ENCODE measurements at places on chromosomes 7 and 10.

- DNase-seq: no peak
Observed at GRCh38 chr10:129593953-129594352, 126.9 kb downstream of the MGMT start.

- DNase-seq: no peak
Observed at GRCh38 chr10:83585686-83586085, 553.6 kb upstream of the GHITM start.

DNA sequence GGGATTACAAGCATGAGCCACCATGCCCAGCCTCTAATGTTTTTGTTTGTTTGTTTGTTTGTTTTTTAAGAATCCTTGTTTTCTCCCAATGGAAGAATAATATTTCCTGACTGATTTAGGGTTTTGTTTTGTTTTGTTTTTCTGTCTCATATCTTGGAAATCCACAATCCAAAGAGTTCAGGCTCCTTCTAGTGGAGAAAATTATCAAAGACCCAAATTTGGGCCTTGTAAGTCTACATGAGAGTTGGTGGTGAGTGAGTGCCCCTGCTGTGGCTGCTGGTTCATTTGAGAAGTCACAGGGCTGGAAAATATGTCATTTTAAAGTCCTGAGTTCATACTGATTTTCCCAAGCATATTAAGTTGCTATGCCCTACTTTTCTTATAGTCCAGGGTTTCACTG is 33.5 kb upstream of the KLHL7 start:
- DNase-seq: no peak

DNA sequence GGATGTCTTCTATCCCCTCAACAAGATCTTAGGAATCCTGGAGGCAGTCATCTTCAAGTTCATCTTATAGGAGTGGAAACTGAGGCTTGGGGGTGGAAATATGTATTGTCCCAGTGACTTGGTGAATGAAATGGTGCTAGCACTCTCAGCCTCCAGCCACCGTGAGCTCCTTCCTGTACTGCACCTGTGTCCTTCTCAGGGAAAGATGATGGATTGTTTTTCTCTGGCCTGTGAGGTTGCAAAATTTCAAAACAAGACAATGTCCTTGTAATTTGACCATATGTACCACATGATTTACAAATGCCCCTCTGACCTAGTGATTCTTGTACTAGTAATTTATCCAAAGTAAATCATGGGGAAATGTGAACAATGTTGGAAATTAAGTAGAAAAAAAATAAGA is 71.0 kb upstream of the CHCHD3 start:
- no peak for DNase-seq

GRCh38 chr7:127674361-127674760 is 22.4 kb downstream of the SND1 start:
- no peak for DNase-seq

DNA sequence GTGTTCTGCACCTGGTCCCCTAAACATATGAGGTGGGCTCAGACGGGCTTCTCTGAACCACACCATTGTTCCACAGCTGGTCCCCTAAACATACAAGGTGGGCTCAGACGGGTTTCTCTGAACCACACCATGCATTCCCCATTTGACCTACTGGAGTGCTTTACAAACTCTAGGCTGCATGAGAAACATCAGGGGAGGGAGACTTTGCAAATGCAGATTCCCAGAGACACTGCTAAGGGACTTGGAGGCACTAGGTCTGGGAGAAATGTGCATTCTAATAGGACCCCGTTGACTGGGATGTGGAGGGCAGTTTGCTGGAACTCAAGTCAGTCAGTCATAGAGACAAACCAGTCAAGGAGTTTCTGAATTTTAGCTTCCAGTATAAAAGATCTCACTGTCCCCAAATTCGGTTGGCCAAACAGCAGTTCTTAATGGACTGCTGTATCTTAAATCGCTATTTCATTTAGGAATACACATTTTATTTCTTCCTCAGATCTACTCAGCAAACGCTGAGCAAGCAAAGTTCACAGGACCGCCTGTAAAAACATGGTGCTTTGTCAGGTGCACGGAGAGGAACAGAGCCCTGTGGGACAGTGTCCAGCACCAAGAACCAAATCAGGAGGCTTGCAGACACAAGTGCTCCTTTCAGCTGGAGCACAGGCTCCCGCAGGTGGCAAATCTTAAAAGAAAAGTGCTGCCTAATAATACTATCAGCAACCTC is 198.8 kb downstream of the SFMBT2 start:
- no peak for DNase-seq

GRCh38 chr7:95577137-95577536 is 19.2 kb downstream of the PDK4 start:
- no peak for DNase-seq

- DNase-seq: no peak
Observed at GRCh38 chr7:100088621-100089457, at the start of gene COPS6. TSS of gene COPS6 (plus strand) at chr7:100088969. CDS start at chr7:100088991, 22 bp downstream.

DNA sequence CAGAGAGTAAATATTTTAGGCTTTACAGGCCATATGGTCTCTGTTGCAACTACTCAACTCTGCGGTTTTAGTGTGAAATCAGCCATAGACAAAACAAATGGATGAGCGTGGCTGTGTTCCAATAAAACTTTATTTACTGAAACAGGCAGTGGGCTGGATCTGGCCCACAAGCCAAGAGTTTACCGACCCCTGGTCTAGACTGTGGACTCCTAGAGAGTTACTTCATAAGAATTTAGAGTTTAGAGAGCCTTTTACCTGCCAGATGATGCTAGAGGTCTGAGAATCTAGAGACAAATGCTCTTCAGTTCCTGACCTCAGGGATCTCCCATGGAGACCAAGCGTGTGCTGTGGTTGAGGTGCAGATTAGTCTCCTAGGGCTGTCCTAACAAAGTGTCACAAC is 174.8 kb downstream of the PTEN start:
- no peak for DNase-seq

DNA sequence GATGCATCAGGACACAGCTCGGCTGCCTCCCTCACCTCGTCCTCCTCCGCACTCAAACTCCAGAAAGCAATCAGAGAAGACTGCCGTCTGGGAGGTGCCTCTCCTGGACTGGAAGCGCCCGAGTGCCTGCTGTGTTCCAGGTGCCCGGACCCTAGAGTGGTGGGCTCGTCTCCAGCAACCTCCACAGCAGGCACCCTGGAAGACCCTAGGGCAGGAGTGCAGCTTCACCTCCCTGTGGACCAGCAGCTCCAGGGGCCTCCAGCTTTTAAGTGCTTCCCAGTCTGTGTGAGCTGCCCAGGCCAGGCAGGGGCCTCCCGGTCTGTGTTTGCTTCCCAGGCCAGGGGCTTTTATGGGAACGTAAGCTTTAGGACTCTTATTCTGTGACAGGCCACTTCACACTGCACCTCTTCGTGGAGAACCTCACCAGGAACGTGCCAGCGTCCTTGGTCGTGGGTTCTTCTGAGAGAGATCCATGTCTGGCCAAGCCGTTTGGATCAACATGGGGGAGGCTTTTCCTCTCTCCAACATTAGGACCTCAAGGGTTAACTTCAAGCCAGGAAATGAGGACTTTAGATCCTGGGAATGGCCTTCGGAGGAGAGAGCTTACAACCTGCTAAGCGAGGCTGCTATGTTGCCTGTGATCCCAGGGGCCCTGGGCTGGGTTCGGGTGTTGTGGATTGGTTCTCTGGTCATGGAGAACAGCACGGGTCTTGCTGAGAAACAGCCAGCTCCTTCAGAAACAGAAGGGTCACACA is 5.9 kb upstream of the PWWP2B start:
- DNase-seq: no peak

DNA sequence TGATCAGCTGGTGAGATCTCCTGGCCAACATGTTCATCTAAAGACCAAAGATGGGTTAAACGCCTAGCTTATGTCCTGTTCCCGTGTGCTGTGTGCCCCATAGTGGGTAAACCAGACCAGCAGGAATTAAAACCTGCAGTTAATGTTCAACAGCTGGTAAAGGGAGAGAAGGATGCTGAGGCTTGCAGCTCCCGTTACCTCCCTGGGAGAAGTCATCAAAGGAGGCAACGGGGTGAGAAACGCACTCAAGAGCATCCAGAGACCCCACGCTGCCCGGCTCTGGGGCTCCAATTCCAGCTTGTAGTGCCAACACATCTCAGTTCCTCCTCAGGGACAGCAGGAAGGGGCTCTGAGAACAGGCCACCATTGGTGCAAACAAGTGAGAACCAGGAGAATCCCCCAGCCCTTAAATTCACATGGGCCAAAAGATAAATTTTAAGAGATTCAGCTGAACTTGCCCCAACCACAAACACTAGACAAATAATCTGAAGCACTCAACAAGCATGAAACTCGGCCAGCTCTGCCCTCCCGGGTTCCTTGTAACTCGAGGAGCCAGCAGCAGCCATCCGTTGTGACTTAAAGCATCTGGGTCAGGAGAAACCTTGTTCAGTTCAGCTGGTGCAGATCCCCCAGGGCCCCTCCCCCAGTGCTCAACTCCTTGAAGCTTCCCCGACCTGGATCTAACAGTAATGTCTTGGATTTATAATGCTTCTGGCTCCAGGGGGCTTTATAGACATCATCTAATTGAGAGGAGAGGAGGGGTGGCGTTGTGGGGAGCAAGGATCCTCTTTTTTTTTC is 29.4 kb downstream of the FAM241B start:
- no peak for DNase-seq

DNA sequence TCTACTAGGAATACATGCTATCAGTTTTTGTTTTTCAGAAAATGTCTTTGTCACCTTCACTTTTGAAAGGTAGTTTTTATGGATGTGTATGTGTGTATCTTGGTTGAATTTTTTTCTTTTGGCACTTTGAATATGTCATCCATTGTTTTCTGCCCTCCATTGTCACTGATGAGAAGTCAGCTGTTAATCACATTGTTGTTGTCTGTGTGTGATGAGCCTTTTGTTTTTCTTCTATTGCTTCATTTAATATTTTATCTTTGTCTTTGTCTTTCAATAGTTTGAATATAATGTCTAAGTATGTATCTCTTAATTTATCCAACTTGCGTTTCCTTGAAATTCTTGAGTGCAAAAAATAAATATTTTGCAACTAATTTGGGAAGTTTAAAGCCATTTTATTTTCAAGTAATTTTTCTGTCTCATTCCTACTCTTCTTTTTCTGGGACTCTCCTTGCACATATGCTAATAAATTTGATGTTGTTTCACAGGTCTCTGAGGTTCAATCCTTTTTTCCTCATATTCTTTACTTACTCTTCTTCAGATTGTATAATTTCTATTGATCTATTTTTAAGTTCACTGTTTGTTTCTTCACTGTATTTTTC is 546.9 kb upstream of the GHITM start:
- no peak for DNase-seq

DNA sequence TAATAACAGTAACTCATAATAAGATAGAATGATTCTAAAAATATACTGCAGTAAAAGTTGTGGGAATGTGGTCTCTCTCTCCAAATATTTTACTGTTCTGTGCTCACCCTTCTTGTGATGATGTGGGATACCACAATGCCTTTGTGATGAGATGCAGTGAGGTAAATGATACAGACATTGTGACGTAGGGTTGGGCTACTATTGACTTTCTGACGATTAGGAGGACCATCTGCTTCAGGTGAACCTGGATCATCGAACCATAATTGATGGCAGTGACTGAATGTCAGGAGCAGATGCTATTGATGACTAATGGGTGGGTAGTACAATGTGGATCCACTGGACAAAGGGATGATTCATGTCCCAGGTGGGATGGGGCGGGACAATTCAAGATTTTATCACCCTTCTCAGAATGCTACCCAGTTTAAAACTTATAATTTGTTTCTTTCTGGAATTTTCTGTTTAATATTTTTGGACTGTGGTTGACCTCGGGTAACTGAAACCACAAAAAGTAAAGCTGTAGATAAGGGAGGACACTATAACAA is 73.9 kb upstream of the ARMC3 start:
- DNase-seq: no peak

DNA sequence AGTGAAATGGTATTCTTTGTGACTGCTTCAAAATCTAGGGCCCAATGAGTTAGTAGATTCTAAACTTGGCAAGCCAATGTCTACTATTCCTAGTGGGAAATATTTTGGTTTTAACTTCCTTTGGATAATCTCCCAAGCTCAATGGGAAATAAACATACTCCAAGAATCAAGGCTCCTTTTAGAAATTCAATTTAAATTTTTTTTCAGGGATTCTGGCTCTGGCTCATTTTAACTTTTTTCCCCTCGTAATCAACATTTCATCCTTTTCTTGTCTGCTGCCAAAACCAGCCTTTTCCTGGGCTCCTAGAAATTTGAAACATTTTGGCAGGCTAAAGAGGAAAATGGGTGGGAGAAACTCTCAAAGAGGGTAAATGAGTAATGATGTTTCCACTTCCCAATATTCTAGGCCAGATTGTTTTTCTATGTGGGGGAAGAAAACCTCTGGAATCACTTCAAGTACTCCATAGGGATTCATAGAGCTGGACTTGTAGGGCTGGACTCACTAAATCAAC is 85.6 kb upstream of the AGR3 start:
- no peak for DNase-seq

GRCh38 chr10:17175551-17175950 is 25.9 kb downstream of the TRDMT1 start:
- DNase-seq: no peak

DNA sequence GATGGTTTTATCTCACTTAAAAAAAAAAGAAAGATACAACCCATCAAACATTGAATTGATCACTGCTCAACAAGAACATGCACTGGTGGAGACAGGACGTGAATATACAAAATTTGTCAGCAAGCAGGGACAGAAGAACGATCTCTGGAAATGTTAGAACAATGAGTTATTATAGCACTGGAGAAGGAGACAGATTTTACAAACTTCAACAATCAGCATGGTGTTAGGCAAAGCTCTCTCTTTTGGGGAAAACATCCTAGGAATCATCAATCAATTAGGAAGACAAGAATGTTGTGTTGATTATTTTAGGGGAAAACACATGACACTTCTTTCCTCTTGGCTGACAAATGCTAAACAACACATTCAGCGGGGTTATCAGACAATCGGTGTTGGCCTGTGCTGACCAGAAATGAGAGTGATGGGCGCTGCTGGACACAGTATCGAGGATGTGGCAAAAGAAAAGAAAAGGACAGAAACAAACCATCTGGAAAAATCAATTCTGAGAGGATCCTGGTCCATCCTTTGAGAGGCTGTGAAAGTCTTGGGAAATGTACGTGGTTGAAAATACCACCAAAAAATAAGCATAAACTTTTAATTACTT is 103.9 kb downstream of the RAPGEF5 start:
- DNase-seq: no peak

DNA sequence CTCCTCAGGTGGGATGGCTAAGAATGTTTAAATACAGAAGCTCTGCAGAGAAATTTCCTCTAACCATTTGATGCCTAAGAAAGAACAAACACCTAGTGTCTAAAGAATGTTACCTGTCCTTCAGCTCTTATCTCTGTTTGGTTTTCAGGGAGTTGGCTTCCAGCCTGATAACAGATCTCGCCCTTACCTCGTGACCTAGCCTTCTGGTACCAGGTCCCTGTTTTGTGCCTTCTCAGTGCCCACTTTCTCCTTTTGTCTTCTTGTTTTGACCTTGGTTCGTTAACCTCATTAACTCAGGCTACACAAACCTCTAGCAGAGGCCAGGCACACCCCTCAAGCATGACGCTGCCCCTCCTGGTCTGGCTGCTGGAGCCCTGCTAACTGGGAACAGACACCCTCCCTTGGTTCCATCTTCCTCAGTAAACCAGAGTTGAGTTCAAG is 16.1 kb upstream of the RAB11FIP2 start:
- DNase-seq: no peak

GRCh38 chr7:66556549-66557213 is 72.0 kb upstream of the KCTD7 start:
- no peak for DNase-seq

GRCh38 chr10:79638318-79638717 is 27.6 kb downstream of the SFTPA1 start:
- no peak for DNase-seq

- no peak for DNase-seq
Observed at GRCh38 chr10:105837951-105838350, 1196.9 kb downstream of the SORCS3 start.

- DNase-seq: no peak
Observed at GRCh38 chr10:123742751-123743440, 76.7 kb downstream of the GPR26 start.

GRCh38 chr10:93680412-93681047 is 21.9 kb downstream of the FRA10AC1 start:
- DNase-seq: peak; percentile 8
